ENCODE measurements at places on chromosomes 4 and X. TPM values are rescaled to one million over a fixed set of nuclear protein-coding genes. Genes with fewer than 3 reads are reported as not detected.

INPP4B gene
- total RNA-seq = 16.3 TPM

CPZ gene
- total RNA-seq = 2.7 TPM

ANKRD17 gene
- 46.5 TPM for total RNA-seq

MAGEA1 gene
- total RNA-seq = not detected

NSG1 gene
- total RNA-seq = 1.2 TPM

CASK gene
- total RNA-seq = 52.8 TPM

MAGEB17 gene
- not detected for total RNA-seq

CT45A2 gene
- not detected for total RNA-seq

- no peak for DNase-seq
These were observed 17.9 kb upstream of the PDE5A start for GRCh38 chr4:119646347-119647071.

- DNase-seq = no peak
These were observed 1228.2 kb upstream of the ADGRL3 start for GRCh38 chr4:59971952-59972351.

DNA sequence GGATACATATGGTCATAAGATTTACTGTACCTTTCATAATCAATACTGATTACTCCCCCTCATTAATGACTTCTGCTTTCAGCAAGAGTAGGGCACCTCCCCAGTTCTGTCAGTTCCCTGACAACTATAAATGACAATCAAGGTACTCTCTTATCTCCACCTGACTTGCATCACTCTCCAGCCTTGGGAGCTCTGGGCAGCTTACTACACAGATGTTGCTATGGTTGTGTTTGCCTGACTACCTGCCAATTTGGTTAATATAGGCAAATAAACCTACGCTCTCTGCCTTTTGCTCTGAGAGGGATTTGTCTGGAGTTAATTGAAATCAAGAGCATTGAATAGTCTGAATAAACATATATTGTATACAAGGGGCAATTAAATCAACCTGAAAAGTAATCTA, 22.8 kb upstream of the MAP7D3 start:
- DNase-seq = no peak

DNA sequence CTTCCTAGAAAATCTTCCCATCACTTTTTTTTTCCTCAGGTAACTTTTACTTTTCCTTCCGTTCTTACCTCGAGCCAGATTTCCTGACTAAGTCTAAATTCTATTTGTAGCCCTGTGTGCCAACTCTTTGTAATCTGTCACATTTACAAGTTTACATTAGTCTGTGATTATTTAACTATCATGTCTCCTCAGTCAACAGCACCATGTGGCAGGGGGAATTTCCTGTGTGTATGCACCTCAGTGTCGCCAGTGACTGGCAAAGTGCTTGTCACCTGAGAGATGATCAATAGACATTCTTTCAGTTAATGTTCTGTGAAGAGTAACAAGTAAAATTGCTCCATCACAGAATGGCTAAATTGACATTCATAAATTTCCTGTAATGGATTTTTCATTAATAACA, 468.5 kb downstream of the PDGFC start:
- no peak for DNase-seq

DNA sequence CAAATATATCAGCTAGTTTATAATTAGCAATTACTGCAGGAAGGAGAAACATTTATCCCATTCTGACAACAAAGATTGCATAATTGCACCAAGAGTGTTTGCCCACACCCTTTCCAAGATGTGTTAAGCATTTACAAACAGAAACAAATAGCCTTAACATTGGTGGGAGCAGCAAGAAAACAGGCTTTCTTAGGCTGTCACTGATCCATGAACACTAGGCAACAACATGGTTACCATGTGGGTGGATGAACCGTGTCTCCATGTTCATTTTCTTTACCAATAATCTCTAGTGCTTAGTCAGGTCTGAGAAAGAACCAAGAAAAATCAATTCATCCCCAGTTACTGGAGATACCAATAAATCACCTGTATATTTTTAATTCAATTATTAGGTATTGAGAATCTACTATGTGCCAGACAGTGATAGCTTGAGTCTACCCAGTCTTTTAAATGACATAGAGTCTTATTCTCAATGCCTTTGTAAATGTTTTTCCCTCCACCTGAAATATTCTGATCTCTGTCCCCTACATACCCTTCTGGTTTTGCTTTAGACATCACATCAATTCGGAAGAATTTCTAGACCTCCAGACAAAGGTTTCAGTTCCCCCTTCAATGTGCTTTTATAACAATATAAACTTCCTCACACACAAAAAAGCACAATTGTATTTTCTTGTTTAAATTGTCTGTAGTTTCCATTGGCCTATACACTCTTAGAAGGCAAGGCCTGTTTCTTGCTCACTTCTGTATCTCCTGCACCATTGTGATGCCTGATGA, 286.6 kb downstream of the PPP1R2C start:
- no peak for DNase-seq

DNA sequence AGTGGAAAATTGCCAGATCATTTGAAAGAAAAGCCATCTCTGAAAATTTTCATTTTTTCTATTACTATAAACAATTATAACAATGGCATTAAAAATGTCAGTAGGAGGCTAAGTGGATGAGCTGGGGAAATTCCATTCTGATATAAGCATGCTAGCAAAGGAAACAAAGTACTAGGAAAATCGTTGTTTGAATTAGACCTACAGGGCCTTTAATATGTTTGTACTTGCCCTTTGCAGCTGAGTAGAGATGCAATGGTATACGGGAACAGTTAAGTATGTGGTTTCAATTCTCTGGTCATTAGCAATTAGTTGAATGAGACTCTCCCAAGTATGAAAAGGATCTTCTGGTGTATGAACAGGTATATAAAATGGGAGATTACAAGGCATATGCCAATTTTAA, 452.2 kb downstream of the PCDH11X start:
- no peak for DNase-seq

DNA sequence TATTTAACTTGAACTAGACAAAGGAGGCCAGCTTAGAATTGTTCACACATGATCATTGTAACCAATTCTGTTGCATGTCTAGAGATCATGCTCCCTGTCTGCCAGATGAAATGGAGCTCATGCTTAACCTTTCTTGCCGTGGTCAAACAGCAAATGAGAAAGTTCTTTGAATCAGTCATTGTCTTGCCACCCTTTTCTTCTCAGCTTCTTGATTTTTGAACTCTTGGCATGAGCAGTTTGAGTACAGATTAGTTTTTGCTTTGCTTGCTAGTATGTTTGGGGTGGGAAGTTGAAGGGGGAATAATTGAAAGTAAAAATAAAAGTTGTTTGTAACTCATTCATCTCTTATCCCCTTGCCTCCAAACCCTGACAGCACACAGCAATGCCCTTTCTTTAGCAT, 4.7 kb downstream of the MTM1 start:
- no peak for DNase-seq

DNA sequence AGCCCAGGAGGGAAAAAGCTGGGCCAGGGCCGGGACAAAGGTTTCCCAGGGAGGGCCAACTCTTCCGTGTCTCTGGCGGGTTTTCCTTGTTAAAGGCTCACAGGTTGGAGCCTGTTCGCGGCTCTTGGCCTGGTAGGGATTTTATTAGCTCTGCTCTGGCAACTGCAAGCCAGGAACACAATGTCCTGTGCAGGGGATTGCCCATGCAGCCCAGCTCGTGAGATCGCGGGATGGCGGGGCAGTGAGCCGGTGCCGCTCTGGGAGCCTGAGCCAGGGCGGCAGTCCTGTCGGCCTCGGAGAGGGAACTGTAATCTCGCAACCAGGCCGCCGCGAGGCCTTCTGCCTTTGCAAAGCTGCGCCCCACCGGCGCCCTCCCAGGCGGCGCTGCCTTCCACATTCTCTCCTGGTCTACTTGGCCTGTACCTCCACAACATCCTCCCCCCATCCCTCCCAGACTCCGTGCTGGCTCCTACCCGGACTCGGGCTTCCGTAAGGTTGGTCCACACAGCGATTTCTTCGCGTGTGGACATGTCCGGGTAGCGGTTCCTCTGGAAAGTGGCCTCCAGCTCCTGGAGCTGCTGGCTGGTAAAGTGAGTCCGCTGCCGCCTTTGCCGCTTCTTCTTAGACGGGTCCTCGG, 2.1 kb downstream of the PITX2 start:
- no peak for DNase-seq

GRCh38 chr4:653831-654502, 20.1 kb downstream of the ATP5ME start:
- no peak for DNase-seq

GRCh38 chr4:78602334-78602733, 50.8 kb downstream of the ANXA3 start:
- no peak for DNase-seq

GRCh38 chr4:181261279-181261678, 981.9 kb upstream of the TENM3 start:
- no peak for DNase-seq

DNA sequence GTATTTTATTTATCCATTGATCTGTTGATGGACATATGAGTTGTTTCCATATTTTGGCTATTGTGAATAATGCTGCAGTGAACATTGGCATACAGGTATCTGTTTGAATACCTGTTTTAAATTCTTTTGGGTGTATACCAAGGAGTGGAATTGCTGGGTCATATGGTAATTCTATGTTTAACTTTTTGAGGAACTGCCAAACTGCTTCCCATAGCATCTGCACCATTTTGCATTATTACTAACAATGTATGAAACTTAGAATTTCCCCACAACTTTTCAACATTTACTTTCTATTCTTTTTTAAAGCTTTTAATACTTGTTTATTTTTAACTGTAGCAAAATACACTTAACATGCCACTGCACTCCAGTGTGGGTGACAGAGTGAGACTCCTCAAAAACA, 57.0 kb upstream of the MSN start:
- no peak for DNase-seq

DNA sequence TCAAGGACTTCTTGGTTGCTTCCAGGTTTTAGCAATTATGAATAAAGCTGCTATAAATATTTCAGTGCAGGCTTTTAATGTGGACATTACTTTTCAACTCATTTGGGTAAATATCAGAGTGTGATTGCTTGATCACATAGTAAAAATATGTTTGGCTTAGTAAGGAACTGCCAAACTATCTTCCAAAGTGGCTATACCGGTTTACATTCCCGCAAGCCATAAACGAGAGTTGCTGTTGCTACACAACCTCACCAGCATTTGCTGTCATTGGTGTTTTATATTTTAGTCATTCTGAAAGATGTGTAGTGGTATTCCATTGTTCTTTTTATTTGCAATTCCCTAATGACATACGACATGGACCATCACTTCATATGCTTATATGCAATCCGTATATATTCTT, 30.9 kb upstream of the SPOCK3 start:
- no peak for DNase-seq

DNA sequence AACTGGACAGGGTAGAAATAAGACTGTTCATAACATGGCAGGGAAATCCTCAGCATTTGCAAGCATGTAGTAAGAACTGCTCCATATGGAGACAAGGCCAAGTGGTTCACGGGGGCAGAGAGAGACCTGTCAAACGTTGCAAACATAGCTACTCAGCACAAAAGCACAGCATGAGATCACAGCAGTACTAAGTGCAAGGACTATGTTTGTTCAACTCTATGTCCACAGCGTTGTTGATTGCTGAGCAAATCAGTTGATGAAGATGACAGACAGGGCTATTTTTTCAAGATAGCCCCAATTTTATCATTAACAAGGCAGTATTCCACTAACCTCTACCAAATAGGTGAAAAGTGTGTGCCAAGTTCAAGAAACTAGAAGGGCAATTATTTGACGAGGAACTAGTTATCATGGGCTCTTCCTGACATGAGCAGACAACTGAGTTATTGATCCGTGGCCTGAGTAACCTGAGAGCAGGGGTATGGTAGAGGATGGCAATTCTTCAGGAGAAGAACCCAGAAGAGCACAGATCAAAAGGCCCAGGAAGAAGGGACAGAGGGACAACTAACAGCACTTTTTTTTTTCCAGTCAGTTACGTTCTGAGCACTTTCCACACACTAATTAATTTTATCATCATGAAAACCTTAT, 57.4 kb downstream of the SPOCK3 start:
- no peak for DNase-seq

- peak; percentile 54 for DNase-seq
These were observed 1.2 kb upstream of the MORF4L2 start for GRCh38 chrX:103687696-103688201.

DNA sequence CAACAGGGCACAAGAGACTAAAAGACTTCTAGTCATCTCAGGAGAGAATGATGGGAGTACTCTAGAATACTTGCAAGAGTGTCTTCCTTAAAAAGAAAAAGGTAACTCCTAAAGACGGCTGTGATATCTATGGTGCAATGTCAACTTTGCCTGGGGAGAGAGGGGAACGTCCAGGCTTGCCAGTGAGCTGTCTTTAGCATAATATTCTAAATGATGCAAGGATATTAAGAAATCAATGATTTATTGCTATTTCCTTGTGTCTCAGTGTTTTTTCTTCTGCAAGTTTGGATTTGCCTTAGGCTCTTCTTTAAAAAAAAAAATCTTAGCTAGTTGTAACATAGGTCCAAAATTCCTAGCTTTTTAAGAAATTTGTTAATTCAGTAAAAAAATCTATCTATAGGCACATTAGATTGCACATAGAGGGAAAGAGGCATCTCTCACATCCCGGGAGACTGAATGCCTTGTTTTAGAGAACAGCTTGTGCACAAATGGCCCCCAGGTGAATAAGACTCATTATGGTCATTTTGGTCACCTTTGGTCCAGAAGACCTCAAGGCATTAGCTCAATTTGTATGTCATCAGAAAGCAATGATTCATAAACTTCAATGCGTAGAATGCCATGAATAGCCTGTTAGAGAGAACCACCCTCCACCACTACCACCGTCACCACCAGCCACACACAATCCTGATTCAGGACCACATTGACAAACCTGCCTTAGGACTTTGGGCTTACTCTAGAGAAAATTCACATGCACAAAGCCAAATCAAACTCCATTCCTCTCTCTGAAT, 104.1 kb downstream of the PALLD start:
- DNase-seq = no peak

DNA sequence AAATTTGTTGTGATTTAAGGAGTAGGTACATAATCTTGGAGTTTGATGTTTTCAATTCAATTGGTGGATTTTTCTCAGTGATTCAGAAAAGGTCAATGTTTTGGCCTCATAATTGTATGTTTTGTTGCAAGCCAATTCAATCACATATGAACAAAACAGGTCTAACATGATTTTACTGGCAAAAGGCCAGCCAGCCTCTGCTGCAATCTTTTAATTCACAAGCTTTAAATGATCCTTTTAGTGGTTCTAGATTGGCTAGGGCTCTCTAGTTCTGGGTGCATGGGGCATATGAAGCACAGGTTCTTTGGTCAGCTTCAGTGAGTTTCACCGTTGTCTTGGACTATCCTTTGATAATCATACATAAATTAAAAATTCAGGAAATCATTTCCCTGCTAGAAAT, 19.2 kb upstream of the SLC6A14 start:
- no peak for DNase-seq

All from tibial nerve (tissue), 4 donors.